Activated CD8-positive, alpha-beta T cell treated with anti-CD3 and anti-CD28 coated beads for 36 hours (primary cell): ENCODE measurements at places on chromosomes 1 and 21. TPM values are rescaled to one million over a fixed set of nuclear protein-coding genes. Genes with fewer than 3 reads are reported as not detected.

DNA sequence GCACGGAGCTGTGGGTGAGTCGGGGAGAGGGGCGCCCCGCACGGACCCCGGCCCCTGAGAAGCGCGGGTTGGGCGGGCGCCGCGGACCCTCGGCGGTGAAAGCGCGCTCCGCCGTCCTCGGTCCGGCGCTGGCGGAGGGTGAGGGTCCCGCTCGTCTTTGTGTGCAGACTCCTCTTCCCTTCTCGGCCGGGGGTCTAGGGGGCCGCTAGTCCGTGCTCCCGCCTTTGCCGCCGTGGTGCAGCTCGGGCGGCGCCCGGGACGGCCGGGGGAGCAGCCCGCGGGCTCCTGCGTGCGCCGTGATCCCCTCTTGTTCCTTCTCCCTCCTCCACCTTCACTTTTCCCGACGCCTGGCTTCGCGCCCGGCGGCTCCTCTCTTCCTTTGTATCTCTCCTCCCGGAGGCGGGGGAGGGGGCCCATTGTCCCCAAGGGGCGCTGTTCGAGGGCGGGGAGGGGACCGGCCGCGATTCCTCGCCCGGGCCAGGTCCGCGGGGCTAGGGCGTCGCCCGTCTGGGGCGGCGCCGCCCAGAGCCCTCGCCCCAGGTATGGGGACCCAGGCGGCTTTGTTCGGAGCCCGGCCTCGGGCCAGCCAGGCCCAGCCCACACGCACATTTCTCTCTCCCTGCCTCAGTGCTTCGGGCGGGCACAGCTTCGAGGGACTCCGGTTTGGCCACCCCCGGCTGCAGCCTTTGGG is 519 bp downstream of the FNBP1L start:
- peak overlapping the region; percentile 77 for H3K4me3 ChIP-seq
- peaks cover 52% of the 10 kb centered on the region for H3K27me3 ChIP-seq
- H3K36me3 ChIP-seq, result no peaks in the 10 kb centered on the region
- peaks cover 12% of the 10 kb centered on the region for H3K4me1 ChIP-seq
- peak; percentile 14 for DNase-seq

- no peaks in the 10 kb centered on the region for H3K27me3 ChIP-seq
- no peak overlapping the region for H3K4me3 ChIP-seq
- no peaks in the 10 kb centered on the region for H3K36me3 ChIP-seq
- no peak for DNase-seq
- peak overlapping the region; percentile 22 for H3K27ac ChIP-seq
These were observed 507.6 kb downstream of the NEGR1 start for GRCh38 chr1:71774705-71775104.

GRCh38 chr1:201411292-201411691 is 10.2 kb downstream of the TNNI1 start:
- no peaks in the 10 kb centered on the region for H3K4me1 ChIP-seq
- H3K27ac ChIP-seq, result no peak overlapping the region
- H3K4me3 ChIP-seq, result no peak overlapping the region
- peaks cover 5% of the 10 kb centered on the region for H3K27me3 ChIP-seq
- no peak for DNase-seq

DNA sequence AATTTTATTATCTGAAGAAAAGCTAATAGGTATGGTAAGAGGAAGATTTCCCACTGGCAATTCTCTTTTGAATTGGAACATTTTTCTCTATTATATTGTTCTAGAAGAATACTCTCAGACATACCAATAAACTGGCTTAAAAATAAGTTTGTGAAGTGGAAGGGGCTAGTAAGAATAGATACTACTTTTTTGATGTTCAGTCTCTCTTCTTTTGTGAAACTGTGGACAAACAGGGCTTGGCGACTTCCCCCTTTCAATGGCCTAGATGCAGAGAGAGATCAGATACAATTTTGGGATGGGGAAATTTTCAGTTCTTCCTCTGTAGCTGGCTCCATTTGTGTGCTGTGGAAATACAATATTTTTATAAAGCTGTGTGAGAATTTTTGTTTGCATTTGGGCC is 2.5 kb downstream of the PBX1 start:
- DNase-seq, result no peak
- peaks cover 10% of the 10 kb centered on the region for H3K4me1 ChIP-seq
- H3K4me3 ChIP-seq, result no peak overlapping the region
- no peaks in the 10 kb centered on the region for H3K36me3 ChIP-seq
- H3K27me3 ChIP-seq, result peaks cover 27% of the 10 kb centered on the region
- no peak overlapping the region for H3K27ac ChIP-seq

DNA sequence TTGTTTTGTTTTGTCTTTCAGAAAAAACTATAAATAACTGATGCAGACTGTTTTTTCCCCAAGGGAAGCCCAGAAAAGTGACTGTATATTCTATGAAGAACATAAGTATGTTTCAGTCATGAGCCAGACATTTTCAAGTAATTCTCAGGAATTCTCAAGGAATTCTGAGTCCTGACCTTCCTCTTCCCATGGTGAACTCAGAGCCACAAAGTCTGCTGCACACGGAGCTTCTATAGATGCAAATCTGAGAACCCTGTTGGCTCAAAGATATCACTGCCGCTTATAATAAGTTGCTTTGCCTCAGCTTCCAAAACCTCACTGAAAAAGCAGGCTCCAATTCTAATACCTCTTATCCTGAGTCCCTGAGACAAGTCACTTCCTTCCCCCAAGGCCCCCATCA is 418.5 kb upstream of the RUNX1 start:
- H3K36me3 ChIP-seq, result no peaks in the 10 kb centered on the region
- no peak overlapping the region for H3K4me3 ChIP-seq
- no peaks in the 10 kb centered on the region for H3K27me3 ChIP-seq

GRCh38 chr1:171265686-171266085 is 17.4 kb downstream of the FMO1 start:
- H3K4me1 ChIP-seq, result no peaks in the 10 kb centered on the region
- DNase-seq, result no peak
- no peak overlapping the region for H3K4me3 ChIP-seq
- H3K27me3 ChIP-seq, result peaks cover 6% of the 10 kb centered on the region

DNA sequence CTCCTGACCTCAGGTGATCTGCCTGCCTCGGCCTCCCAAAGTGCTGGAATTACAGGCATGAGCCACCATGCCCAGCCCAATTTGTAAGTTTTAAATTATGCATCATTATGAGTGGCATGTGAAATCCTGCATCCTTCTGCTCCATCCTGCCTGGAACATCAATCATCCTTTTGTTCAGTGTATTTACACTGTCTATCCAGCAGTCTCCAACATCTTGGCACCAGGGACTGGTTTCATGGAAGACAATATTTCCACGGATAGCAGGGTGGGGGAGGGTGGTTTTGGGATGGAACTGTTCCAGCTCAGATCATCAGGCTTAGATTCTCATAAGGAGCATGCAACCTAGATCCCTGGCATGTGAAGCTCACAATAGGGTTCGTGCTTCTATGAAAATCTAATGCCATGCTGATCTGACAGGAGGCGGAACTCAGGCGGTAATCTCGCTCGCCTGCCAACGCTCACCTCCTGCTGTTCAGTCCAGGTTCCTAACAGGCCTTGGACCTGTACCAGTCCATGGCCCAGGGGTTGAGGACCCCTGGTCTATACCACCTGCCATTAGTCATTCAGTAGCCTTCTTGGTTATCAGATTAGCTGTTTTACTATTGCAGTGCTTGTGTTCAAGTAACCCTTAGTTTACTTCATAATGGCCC is 22.2 kb upstream of the TCEA3 start:
- no peak overlapping the region for H3K27ac ChIP-seq
- no peaks in the 10 kb centered on the region for H3K27me3 ChIP-seq
- H3K36me3 ChIP-seq, result no peaks in the 10 kb centered on the region
- no peak overlapping the region for H3K4me3 ChIP-seq
- no peak for DNase-seq
- peaks cover 3% of the 10 kb centered on the region for H3K4me1 ChIP-seq

GJA4 gene
- not detected for total RNA-seq

GPA33 gene
- not detected for total RNA-seq

DNA sequence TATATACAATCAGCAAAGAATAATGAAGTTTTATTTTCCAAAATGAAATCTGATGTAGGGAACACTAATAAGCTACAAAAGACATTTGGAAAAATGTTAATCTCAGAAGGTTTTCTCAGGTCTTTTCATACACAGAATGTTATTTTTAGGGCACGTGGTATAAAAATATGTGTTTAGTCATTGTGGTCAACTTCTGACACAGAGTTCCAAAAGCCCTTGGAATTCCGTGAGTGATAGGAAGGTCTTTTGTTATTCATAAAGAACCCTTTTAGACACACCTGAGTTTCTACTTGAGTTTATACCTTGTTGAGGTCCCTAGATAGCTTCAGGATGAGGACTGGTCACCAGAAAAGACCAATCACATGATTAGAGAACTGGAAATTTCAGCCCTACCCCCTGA is 277.6 kb upstream of the NCAM2 start:
- H3K4me1 ChIP-seq, result no peaks in the 10 kb centered on the region
- H3K4me3 ChIP-seq, result no peak overlapping the region
- no peaks in the 10 kb centered on the region for H3K36me3 ChIP-seq
- no peak overlapping the region for H3K27ac ChIP-seq
- no peak for DNase-seq
- H3K27me3 ChIP-seq, result no peaks in the 10 kb centered on the region

ZNF593 gene
- total RNA-seq, result 41.1 TPM

CFHR5 gene
- total RNA-seq, result not detected

DNA sequence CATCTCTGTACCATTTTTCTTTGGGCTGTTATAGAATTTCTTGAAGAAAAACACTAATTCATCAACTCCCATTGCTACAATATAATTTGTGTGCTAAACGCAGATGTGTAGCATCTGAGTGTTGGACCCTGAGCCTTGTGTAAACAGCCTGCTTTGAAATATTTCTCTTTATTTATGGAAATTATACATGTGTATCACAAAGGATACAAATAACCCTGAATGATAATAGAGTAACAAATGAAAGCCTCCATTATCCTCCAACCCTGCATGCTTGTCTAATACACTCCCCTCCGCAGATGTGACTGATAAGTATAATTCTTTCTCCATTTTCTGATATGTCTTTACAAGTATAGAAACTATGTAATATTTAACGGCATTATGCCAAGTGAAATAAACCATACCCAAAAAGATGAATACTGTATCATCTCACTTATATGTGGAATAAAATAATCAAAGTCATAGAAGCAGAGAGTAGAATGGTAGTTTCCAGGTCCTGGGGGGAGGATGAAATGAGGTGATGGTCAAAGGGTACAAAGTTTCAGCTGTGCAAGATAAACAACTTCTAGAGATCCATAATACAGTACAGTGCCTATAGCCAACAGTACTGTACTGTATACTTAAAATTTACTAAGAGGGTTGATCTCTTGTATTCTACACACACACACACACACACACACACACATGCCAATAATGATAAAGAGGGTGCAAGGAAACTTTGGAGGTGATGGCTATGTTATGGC is 2.8 kb upstream of the ADAM30 start:
- H3K4me1 ChIP-seq, result no peaks in the 10 kb centered on the region
- no peaks in the 10 kb centered on the region for H3K36me3 ChIP-seq
- H3K27me3 ChIP-seq, result peaks cover 17% of the 10 kb centered on the region
- no peak overlapping the region for H3K27ac ChIP-seq
- no peak overlapping the region for H3K4me3 ChIP-seq

DNA sequence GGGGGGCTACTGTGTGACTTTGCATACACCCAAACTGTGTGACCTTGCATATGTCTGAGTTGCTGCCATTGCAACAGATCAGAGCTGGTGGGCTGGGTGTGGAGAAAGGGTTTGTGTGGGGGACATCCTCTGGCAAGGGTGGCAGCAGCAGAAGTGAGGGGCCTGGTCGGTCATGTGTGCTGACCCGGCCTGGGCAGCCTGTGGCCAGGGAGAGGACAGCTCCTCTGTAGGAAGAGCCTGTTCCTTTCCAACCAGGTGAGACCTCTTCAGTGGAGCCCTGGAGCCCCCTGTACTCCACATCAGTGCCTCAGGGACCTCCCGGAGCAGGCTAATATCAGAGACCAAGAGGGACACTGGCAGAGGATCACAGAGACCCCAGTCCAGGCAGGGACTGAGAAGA is 8.3 kb downstream of the PCSK9 start:
- no peak overlapping the region for H3K4me3 ChIP-seq
- no peaks in the 10 kb centered on the region for H3K4me1 ChIP-seq
- no peaks in the 10 kb centered on the region for H3K27me3 ChIP-seq
- no peaks in the 10 kb centered on the region for H3K36me3 ChIP-seq
- H3K27ac ChIP-seq, result no peak overlapping the region
- no peak for DNase-seq

DNA sequence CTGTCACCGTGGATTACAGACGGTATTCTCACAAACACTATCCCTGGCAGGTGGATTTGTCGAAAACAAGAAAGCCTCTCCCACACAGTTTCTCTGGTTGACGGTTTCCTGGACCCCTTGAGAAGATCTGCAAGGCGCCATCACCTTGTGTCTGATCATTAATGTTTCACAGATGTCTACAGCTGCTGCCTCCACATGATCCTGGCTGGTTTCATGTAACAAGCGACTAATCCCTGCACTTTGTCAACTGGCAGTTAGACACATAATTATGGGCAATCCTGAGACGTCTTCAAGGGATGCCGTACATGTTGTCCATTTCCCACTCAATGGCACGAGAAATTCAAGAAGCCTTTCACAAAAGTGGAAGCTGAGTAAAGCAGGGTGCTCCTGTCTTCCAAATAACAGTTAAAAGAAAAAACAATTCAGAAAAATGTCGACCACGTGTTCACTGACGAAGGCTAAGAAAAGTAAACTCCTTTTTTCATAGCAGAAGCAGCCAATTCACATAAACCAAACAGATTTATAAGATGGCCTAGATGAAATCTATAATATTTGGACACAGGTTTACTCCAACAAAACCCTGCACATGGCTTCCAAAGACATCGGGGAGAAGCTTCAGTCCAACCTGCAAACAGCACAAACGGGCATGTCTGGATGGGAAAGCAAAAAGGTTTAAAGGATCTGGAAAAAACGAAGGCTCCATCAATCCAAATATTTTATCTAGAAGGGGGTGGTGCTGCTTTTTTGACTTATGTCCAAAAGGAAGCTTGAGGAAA is 52.2 kb downstream of the CAPZB start:
- no peaks in the 10 kb centered on the region for H3K27me3 ChIP-seq
- H3K36me3 ChIP-seq, result peaks cover 34% of the 10 kb centered on the region
- peaks cover 86% of the 10 kb centered on the region for H3K4me1 ChIP-seq
- H3K27ac ChIP-seq, result peak overlapping the region; percentile 69
- peak; percentile 52 for DNase-seq

LCE1A gene
- not detected for total RNA-seq

DNA sequence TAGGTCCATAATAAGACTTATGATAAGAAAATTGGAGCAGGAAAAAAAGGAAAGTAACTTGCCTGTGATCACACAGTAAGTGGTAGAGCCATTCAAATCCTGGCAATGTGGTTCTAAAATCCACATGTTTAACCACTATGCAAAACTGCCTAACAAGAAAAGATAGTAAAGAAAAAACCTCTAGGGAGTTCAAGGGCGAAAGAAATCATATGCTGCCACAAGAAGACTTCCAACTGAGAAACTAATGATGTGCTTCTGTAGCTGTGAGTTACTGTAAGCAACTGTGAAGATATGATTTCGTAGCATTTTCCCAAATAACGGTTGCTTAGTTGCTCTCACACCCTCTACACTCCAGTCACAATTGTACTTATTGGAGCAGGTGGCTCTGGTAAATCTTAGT is 20.9 kb upstream of the LYPLAL1 start:
- no peak overlapping the region for H3K4me3 ChIP-seq
- H3K27me3 ChIP-seq, result peaks cover 6% of the 10 kb centered on the region
- H3K4me1 ChIP-seq, result no peaks in the 10 kb centered on the region
- H3K36me3 ChIP-seq, result no peaks in the 10 kb centered on the region
- H3K27ac ChIP-seq, result no peak overlapping the region
